ENCODE measurements at places on chromosomes 7 and 10.

GRCh38 chr7:144452064-144452463 lies 48.6 kb upstream of the NOBOX start:
- no peak for DNase-seq

DNA sequence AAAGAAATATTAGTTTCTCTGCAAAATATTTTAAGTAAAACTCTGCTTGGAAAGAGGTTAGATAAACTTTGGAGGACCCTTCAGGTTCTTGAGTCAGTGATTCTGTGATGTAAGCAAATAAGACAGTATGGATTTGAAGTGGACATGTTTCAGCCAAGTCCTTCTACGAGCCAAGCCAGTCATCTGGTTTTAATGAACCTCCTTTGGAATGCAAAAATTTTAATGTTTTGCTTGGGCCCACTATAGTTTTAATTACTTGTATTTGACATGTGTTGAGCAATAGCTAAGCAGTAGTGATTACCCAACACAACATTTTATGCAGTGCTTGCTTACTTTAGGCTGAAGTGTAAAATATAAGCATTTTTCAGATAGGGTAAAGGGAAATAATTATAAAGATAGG lies 296.3 kb upstream of the SEMA3D start:
- no peak for DNase-seq

GRCh38 chr7:142855114-142855743 lies 353 bp downstream of the EPHB6 start:
- no peak for DNase-seq

- no peak for DNase-seq
Measured at GRCh38 chr10:19825700-19826099, 9.5 kb downstream of the PLXDC2 start.

DNA sequence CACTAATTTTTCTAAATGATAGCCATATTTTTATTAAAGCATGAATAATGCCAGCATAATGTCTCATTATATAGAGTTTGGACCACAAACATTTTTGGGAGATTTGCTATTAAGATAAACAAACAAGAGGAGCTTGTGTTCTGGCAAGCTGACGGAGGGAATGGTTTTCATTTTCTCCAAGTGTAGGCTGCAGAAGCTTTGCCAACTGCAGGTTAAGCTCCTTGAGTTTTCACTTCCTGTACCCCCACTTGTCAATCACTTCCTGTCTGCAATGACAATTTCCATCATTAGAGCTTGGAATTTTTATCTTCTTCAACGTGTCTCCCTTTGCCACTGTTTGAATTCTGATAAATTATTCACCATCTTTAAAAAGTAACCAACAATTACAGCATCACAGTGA lies 13.4 kb downstream of the EBF3 start:
- DNase-seq, result no peak

DNA sequence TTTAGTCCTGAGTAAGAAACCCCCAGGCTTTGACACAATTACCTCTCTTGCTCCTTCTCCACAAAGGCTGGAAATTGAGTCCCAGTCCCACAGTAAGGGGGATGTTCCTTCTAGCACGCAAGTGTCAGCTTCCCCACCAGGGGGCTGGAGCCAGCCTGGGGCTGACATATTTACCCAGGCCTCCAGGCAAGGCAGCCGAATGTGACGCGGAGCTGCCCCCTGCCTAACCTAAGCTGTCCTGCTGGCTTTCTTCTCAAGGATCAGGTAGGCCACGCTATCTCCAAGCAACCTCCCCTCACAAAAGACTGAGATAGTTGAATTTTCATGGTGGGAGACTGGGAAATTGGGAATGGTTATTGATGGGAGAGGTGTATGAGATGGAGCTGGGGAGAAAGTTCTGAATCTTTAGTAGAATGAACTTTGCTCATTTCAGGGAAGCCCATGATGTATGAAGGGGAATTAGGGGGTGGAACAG lies 19.2 kb upstream of the BMPER start:
- DNase-seq, result no peak

DNA sequence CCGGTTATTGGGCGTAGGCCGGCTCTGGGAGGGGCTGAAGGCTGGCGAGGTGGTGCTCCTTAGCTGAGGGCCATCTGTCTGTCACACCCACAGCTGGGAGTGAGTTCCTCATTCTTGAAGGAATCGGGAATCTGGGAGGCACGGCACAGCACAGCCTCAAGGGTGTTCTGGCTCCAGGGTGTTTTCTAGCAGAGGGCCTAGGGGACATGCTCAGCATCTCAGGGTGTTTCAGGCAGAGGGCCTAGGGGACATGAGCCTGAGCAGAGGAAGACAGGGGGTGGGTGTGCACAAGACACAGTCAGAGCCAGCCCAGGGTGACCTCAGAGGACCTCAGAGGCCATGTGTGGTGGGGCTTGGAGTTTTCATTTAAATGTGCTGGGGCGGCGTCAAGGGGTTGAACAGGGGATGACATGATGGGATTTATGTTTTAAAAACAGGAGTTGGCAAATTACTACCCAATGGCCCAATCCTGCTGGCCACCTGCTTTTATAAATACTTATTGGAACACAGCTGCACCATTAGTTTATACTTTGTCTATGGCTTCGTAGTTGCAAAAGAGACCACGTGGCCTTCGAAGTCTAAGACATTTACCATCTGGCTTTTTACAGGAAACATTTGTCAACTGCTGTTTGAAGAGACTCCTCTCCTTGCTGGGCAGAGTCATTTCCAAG lies 121.6 kb downstream of the PRKAG2 start:
- no peak for DNase-seq

DNA sequence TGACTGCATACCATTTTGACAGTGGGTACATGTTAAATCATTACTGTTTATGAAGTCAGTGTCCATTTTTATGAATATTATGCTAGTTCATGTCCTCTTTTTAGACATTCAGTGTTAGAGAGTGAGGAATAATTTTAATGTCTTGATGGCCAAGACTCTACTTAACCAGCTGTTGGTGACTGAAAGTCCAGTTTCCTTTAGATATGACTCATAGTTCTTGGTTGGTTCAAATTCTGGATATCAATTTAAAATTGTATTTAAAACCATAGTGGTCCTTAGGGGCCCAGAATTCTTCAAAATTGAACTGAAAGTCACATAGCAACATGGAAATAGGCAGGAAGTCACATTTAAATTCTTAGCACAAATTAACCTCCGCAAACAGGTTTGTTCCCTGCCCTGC lies 196.5 kb upstream of the PRPS1L1 start:
- DNase-seq, result no peak

GRCh38 chr10:56318816-56319215 lies 42.2 kb downstream of the ZWINT start:
- DNase-seq, result no peak

DNA sequence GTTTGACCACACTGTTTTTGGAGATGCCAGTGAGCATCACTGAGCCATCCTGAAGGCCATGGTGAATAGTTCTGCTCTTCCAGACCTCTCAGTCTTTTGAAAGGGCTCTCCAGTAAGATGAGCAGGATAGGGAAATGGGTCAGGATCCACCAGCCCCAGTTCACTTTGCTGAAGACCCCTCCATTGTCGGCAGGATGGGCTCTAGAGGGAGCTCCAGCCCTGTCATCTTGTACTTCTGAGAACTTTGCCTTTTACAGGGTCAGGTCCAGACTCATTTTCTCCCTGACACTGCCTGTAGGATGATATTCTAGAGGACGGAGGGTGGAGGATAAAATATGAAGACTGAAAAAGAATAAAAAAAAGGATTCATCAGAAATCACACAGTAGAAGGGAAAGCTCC lies 13.1 kb downstream of the LHFPL3 start:
- no peak for DNase-seq

GRCh38 chr7:37277513-37277912 lies 171.2 kb downstream of the ELMO1 start:
- no peak for DNase-seq

GRCh38 chr7:28474282-28474638 lies 61.9 kb downstream of the CREB5 start:
- no peak for DNase-seq

- DNase-seq, result no peak
Measured at GRCh38 chr10:112160834-112161233, 22.7 kb downstream of the GPAM start.

- no peak for DNase-seq
Measured at GRCh38 chr7:44706788-44707557, 41.7 kb upstream of the ZMIZ2 start.

DNA sequence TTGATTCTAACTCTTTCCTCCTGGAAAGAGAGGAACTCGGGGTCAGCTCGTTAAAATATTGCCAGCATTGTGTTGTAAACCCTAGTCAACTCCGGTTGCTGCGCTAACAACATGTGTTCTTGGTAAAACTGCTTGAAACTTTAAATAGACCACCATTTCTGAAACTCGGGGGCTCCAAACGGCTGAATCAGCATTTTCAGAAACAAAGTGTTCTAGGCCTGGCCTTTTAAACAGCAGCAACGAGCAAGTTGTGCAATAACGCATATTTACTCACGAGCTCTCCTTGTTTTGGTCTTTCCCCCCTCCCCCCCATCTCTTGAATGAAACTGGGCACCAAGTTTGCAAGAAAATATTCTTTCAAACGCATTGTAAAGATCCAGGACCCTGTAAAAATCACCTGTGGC lies 9.2 kb upstream of the GRB10 start:
- DNase-seq, result no peak

GRCh38 chr10:97121041-97121440 lies 64.7 kb downstream of the SLIT1 start:
- DNase-seq, result no peak

DNA sequence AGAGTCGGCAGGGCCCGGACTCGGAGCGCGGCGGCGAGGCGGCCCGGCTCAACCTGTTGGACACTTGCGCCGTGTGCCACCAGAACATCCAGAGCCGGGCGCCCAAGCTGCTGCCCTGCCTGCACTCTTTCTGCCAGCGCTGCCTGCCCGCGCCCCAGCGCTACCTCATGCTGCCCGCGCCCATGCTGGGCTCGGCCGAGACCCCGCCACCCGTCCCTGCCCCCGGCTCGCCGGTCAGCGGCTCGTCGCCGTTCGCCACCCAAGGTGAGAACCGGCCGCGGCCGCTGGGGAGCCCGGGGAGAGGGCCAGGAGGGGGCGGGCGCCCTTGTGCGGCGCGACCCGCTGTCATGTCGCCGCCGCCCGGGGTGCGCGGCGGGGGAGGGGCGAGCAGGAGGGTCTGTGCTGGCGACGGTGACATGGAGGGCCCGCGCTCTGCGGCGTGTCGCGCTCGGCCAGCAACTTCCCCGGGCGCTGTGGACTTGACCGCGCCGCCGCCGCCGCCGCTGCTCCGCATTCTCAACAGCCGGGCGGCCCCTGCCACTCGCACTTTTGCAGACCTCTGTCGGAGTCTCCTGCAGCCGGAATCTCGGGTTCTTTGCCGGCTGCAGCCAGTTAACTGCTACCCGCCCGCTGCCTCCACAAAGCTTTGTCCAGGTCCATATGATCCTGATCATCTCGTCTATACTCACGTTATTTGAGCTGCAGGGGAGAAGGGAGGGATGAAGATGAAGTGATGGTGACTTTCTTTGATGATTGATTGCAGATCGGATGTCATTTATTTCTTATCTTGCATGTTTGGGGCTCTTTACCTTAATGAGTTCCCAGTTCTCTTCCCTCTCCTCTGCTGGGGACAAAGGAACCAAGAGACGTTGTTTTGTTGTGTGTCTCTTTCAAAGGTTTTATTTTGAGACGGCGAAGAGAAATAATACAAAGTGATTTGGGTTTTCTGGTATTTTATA lies 869 bp downstream of the TRIM24 start:
- no peak for DNase-seq

- no peak for DNase-seq
Measured at GRCh38 chr10:130708465-130709070, 572.4 kb downstream of the GLRX3 start.

DNA sequence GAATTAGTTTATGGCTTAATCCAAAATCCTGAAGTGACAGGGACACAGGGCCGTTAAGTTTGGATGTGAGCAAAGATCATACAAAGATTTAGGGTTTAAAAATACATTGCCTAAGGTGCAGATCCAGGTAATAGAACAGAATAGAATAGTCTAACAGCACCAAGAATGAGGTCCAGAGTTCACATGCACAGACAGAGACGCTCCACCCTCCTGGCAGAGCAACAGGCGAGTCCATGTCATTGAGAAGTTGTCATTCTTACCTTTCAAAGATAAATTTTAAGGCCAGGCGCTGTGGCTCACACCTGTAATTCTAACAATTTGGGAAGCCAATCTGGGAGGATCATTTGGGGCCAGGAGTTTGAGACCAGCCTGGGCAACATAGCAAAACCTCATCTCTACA lies 209.1 kb upstream of the AUTS2 start:
- no peak for DNase-seq

GRCh38 chr7:80309971-80310549 lies 175.4 kb downstream of the GNAI1 start:
- no peak for DNase-seq
